ENCODE measurements at places on chromosomes 5 and 9. TPM values are rescaled to one million over a fixed set of nuclear protein-coding genes. Genes with fewer than 3 reads are reported as not detected.

GRCh38 chr5:60993425-60993824 is 48.4 kb downstream of the NDUFAF2 start:
- DNase-seq = no peak

DNA sequence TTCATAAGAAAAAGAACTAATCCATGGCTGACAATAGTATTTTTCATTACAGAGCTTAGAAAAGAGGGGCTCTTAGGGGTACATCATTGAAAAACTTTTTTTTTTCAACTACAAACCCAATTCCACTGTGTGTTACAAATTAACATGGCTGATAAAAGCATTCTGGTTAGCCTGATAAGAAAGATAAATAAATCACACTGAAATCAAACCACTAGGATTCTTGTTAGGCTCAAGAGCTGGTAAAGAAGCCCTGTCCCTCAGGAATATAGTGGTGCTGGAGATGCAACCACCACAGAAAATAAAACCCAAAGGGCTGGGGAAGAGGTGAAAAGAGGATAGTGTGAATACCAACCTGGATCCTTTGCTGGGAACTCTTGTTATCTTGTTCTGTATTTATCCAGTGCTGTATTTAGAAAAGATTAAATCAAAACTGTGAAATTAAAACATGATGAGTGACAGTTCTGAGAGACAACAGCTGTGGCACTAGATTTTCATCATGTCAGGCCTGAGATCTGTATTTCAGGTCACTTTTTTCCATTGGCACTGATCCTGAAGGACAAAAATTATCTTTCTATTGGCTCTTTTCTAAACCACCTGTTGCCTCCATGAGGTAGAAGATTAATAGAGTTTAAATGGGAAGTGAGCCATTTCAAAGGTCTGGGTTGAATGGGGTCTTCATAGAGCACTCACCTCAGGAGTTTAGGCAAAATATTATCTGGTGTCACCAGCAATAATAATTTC is 118.6 kb downstream of the ARRDC3 start:
- DNase-seq = no peak

GRCh38 chr9:14752871-14753270 is 30.3 kb upstream of the CER1 start:
- DNase-seq = no peak

DNA sequence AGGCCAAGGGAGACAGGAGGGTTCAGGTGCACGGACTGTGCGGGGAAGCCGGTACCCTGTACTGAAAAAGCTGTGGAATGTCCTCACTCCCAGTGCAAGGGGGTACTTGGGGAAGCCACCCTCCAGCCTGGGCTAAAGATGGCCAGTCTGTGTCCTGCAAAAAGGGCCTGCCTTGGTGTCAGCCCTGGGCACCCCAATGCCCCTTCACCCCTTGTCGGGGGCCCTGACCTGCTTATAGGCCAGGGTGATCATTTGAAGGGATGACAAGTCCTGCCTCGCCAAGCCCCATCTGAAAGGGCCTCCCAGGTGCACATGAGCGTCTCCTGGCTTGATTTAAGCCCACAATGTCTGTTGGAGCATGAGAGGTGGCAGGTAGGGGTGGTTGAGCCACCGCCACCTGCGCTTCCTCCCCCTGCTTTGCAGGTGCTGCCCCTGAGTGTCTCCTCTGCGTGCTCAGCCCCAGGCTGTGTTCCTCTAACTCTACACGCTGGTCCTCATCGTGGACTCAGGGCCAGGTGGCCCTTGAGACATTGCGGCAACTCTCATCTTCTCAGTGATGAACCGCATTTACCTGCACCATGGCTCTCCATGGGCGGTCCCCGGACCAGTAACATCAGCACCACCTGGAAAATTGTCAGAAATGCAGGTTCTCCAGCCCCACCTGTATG is 97.0 kb downstream of the ANKRD33B start:
- no peak for DNase-seq

GRCh38 chr9:118170032-118170955 is 466.1 kb downstream of the TLR4 start:
- DNase-seq = peak; percentile 53

- DNase-seq = no peak
Observed at GRCh38 chr9:2028888-2029287, 13.7 kb downstream of the SMARCA2 start.

DNA sequence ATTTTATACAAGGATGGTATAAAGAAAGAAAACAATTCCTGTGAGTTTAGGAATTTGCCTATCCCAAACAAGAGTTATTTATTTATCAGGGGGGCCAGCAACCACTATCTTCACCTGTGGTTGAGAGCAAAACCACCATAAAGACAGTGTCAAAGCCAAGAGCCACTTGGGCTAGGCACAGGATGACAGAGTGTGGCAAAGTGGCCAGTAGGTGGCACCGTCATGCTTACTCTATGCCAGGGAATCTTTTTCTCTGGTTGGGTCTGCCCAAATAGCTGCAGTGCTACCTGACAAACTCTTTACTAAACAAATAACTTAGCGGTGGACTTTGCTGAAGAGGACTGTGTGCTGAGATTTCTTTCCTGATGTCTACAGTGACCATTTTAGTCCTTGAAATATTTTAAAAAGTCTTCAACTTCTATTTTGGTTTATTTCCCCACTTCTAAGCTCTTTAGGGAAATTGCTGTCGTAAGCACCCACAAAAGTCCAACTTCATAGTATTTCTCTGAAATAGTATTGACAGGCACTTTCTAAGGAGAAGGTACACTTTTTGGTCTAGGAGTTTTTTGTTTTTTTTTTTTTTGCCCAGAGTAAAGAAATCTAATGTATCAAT is 285.0 kb downstream of the RFX3 start:
- peak; percentile 73 for DNase-seq

DNA sequence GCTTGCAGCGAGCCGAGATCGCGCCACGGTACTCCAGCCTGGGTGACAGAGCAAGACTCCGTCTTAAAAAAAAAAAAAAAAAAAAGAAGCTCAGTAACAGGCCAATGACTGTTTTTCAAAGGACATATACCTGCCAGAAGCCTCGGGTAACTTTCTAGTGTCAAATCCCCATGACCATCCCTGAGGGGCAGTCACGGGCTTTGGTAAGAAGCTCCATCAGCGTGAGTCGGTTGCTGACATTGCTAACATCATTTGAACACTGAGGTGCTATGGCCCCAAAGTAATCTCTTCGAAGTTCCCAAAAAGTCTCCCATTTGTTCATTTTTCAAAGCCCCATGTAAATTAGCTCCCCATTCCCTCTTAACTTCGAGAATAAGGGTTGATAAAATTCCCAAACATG is 11.6 kb downstream of the NAIP start:
- DNase-seq = no peak

- no peak for DNase-seq
Observed at GRCh38 chr9:92263131-92263530, 30.4 kb downstream of the IARS1 start.

- no peak for DNase-seq
Observed at GRCh38 chr9:110047232-110047954, 160.6 kb downstream of the C9orf152 start.

GRCh38 chr9:114288193-114289091 is 34.5 kb upstream of the ORM1 start:
- no peak for DNase-seq

- DNase-seq = no peak
Observed at GRCh38 chr9:79766091-79766490, 194.3 kb downstream of the TLE4 start.

DNA sequence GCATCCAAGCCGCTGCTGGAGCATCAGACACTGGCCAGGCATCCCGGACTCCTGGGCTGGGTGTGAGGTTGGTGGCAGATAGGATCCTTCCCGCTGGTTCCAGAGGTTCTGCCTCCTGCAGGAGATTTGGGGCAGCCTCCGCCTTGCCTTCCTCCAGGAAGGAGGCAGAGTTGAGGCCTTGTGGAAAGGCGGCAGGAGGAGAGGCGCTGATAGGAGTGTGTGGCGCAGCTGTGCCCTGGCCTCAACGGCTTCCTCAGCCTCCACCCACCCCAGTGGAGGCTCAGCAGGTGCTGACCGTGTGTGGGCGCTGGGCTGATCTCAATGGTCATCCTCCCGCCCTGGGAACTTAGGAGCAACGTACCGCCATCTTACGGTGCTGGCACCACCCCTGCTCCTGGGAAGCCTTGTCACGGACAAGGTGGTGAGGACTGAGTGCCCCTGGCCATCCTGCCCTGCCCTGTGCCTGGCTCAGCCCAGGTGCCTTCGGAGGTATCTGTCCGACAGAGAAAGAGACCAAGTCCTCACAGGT is 10.2 kb downstream of the NCS1 start:
- DNase-seq = no peak

PCDHGA9 gene
- polyA plus RNA-seq = 6.5 TPM

ZFAND5 gene
- polyA plus RNA-seq = 223 TPM
